Activated naive CD4-positive, alpha-beta T cell treated with anti-CD3 and anti-CD28 coated beads for 36 hours (primary cell): ENCODE measurements at places on chromosomes 5 and 9. TPM values are rescaled to one million over a fixed set of nuclear protein-coding genes. Genes with fewer than 3 reads are reported as not detected.

MEIKIN gene
- total RNA-seq = 1.4 TPM

ZNF483 gene
- total RNA-seq = 2.3 TPM

SH3TC2 gene
- not detected for total RNA-seq

- no peak for DNase-seq
Measured at GRCh38 chr9:72386186-72386585, 21.2 kb upstream of the ZFAND5 start.

- no peak for DNase-seq
Measured at GRCh38 chr5:179192185-179192890, 132.2 kb downstream of the ZNF354C start.

GRCh38 chr9:14945351-14945750 is 35.1 kb upstream of the FREM1 start:
- DNase-seq = no peak

SMIM33 gene
- total RNA-seq = 0.37 TPM

DNA sequence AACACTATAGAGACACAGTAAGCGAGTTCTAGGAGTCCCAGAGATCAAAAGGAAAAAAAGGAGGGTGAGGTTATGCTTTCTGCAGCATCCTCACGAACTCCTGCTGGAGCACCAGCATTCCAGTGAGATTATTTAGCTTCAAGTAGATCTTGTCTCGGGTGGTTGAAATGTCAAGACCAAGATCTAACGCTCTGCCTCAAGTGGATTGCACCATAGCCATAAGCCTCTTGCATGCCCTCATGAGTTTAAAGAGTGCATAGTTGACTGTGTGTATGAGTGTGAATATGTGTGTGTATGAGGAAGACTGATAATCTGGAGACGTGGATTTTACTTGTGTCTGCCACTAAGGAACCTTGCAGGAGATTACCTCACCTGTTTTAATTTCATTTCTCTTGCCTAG is 335.3 kb upstream of the ADAMTSL1 start:
- no peak for DNase-seq

- DNase-seq = no peak
Measured at GRCh38 chr9:33131790-33132772, 35.1 kb downstream of the B4GALT1 start.

DNA sequence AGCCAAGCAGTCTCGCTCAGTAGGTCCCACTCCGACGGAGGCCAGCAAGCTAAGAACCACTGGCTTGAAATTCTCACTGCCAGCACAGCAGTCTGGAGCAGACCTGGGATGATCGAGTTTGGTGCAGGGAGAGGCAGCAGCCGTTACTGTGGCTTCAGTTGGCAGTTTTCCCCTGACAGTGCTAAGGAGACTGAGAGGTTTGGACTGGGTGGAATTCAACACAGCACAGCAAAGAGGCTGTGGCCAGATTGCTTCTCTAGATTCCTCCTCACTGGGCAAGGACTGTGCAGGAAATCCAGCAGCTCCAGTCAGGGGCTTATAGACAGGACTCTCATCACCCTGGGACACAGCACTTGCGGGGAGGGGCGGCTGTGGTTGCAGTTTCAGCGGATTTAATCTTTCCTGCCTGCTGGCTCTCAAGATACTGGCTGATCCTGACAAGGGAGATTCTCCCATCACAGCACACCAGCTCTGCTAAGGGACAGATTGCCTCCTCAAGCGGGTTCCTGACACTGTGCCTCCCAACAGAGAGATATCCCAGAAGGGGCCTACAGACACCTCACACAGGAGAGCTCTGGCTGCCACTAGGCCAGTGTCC is 122.1 kb downstream of the YIPF5 start:
- no peak for DNase-seq

GRCh38 chr5:58452566-58453258 is 7.2 kb downstream of the PLK2 start:
- no peak for DNase-seq

DNA sequence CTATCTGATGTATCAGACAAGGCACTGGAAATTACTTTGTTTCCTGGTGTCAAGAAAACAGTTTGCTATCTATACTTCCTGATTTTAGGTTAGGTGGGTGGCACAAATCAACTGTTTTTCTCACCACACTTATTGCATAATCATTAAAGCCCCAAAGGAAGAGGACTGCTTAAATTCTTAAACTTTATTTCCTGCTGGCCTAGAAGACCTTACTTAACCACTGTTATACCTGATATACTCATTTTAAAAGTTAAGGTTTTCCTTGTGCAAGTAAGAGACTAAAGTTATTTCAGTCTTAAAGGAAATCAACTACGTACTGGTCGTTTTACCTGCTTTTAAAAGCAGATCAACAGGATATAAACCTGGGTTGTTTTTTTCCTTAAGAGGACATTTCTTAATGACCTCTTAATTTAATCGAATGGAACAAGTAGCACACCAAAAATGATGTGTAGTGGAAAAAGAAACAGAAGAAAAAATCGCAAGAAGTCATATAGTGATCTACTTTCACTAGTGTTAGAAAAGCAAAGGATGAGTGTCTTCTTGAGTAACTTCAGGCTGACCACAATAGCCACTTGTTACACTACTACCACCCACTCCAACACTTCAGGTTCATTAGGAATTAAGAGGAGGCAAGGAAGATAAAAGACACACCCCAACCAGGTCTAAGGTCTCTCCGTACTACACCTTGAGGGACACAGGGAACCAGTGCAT is 974 bp downstream of the CLINT1 start:
- DNase-seq = peak; percentile 44

DNA sequence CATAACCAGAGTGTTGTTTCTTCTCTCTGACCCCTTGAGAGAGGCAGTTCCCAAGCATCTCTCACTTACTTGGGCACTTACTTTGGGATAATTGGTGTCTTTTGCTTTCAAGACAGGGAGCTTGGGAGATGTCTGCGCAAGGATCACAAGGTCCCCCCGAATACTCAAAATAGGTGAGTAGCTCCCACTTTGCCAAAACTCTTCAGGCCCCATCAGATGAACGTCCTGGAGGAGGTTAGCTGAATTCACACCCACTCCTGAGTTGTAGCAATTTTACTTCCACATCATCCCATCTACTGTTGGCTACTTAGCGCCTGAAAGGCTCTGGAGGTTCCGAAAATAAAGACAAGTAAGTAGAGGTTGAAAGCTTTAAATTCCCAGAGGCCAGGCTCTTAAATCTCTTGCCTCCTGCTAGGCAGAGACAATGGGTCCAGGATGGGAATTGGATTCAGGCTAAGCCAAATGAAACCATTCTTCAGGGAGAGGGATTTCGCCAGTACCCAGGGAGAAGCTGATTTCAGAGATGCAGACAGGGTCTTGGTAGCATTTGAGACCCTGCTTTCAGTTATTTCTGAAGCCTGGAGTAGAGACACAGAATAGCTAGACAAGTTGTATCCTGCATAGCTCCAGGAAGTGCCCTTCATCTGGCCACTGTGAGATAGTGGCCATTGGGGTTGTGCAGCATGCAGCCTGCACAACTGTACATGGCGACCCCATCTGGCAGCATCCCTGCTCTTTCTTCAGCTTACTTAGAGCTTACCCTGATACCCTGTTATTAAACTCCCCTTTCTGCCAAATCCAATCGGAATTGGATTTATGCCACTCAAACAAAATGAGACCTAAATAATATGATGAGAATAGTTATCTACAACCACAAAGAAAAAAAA is 60.1 kb downstream of the BOD1 start:
- DNase-seq = no peak

AGXT2 gene
- total RNA-seq = not detected

DNA sequence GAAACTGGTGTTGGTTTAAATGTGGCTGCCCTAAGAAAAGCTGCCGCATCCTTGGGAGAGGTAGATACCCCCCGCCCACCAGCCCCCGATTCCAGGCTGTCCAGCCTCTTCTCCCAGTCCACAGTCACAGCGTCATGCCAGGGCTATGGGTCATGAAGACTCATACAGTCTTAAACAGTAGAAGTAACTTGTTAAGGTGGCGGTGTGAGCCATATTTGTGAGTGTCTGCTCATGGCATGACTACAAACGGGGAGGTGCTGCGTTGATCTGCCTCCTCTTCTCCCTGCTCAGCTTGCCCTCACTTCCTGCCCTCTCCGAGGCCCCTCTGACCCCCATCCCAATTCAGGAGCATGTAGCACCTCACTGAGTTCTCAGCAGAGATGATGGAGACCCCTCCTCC is 20.8 kb downstream of the FGD3 start:
- DNase-seq = peak; percentile 77

PCDHGB7 gene
- not detected for total RNA-seq

- DNase-seq = no peak
Measured at GRCh38 chr9:89295400-89295799, 15.6 kb upstream of the CKS2 start.

GRCh38 chr9:34654323-34655051 is 2.5 kb downstream of the IL11RA start:
- no peak for DNase-seq

DNA sequence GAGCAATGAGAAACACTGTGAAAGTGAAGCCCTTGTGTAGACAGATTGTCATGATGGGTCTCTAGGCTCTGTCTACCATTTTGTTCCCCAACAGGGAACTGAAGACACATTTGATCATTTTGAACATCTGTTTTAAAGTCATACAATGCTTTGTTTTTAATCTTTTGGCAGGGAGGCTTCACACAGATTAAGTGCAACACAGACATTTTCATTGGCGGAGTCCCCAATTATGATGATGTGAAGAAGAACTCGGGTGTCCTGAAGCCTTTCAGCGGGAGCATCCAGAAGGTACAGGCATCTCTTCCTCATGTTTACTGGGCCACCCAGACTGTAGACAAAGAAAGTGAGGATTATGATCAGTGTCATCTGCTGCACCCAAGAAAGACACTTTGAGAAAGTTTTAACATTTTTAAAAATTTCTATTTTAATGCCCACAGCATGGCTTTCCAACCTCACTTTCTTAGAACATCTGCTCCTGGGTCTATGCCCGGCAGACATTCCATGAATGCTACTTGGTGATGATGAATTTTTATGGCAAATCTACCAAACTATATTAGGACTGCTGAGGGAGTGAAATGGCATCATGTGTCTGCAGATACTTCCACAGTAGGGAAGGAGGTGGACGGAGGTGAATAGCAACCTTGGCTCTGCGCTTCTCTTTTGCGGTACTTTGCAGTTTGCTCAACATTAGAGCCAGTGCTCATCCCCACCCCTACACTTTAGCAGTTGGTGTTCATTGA is 121.3 kb downstream of the LIFR start:
- DNase-seq = no peak

DNA sequence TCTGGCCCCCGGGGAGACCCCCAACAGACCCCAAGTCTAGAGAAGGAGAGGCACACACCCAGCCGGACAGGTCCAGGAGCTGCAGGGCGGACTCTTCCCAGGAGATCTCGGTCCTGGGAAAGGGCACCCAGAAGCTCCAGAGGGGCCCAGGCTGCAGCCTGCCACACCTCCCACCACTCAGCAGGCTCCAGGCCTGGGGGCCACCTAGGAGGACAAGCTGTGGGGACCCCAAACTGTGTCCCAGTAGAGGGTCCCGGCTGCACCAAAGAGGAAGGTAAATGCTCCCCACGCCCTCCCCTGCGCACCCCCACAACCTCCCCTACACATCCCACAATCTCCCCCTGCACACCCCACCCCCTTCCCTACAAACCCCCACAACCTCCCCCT is 48.5 kb downstream of the PLEKHG4B start:
- DNase-seq = no peak

LCP2 gene
- total RNA-seq = 122 TPM

GPX3 gene
- total RNA-seq = not detected

GRCh38 chr5:154368041-154368800 is 77.6 kb upstream of the SAP30L start:
- DNase-seq = no peak

DNA sequence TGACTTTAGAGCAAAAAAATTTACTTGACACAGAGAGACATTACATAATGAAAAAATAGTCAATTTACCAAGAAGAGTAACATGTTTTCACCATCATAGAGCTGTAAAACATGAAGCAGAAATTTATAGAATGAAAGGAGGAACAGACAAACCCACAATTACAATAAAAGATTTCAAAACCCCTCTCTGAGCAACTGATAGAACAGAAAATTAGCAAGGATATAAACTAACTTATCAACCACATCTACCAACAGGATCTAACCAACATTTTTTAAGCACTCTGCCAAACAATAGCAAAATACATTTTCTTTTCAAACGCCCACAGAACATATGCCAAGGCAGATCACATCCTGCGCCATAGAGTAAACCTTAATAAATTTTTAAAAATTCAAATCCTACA is 17.9 kb downstream of the SLCO4C1 start:
- no peak for DNase-seq

CCL21 gene
- total RNA-seq = not detected

- DNase-seq = no peak
Measured at GRCh38 chr9:115653171-115653606, 500.4 kb upstream of the PAPPA start.

GRCh38 chr5:153584126-153584959 is 93.9 kb downstream of the GRIA1 start:
- DNase-seq = no peak

GRCh38 chr5:156534906-156535485 is 208.0 kb downstream of the SGCD start:
- no peak for DNase-seq

DNA sequence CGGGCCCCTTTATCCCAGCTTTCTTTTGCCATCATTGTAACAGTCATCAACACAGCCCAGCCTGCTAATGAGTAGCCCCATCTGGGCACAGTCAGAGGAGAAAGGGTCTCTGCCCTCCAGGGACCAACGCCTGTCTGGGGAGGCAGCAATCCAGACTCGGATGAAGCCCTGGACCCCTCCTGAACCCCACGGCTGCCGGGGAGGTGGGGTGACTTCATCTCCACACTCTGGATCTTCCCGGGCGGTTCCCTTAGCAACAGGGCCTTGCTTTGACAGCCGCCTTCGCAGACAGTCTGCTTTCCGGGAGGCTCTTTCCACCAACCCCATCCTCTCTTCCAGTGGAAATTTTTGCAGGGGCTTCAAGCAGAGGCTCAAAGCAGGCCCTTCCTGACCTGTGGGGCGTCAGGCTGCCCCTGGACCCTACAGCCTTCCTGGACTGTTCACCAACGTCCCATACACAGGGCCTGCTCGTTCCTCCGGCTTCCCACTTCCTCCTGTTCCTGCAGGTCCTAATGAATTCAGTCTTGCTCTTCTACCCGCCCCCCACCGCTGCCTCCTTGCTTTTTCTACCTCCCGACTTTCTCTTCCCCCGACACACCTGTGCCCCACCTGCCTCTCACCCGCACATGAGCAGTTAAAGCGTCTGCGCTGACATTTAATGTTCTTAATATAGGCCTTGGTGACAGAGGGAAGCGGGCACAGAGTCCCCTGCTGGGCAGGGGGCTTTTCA is 161.7 kb upstream of the MVB12B start:
- DNase-seq = no peak

GRCh38 chr5:124605541-124605940 is 140.9 kb downstream of the ZNF608 start:
- no peak for DNase-seq

DNA sequence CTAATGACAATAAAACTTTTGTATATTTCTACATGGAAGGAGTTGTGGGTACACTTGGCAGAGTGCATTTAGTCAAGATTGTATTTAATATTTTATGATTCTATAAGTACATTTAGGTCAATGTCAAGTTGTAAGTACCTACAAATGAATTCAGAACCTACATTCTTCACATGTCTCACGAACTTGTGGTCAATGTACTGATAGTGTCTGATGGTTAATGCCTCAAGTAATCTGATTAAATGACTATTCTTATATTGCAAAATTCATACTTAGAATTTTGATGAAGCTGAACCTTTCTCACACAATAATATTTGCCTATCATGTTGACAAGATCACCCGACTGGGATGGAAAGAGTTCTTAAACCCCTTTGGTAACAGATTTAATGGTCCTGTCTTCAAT is 444.5 kb downstream of the CTNND2 start:
- DNase-seq = no peak

TCF7 gene
- 92.3 TPM for total RNA-seq

GRCh38 chr9:112011051-112011620 is 114.5 kb downstream of the UGCG start:
- DNase-seq = no peak

MPDZ gene
- total RNA-seq = not detected
